ENCODE measurements at places on chromosomes 7 and 10.

DNA sequence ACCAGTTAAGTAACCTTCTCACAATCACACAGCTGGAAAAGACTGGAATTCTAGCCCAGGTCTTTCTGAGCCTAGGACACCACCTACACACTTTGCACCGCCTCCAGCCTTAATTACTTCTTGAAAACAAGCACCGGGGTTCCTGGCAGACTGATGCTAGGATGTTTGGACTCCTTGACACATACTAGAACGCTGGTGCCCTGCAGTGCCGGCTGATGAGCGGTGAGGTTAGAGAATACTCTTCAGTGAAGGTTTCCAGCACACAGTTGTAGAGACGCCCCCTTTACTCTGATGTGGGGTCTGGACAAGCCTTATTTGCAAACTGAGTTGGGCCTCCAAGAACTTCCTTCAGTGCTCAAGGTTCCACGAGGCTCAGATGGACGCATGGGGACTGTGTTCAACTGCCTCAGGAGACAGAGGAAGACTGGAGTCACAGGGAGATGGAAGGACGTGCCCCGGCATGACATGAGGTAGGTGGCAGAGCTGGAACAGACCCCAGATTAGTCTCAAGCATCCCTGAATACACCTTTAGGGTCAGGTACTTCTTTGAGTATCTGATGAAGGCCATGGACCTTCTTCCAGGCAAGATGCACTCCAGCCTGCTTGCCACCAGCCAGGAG is 89.6 kb downstream of the COBL start:
- no peak for DNase-seq

- no peak for DNase-seq
Measured at GRCh38 chr10:123906884-123907652, 15.5 kb upstream of the CPXM2 start.

- DNase-seq: no peak
Measured at GRCh38 chr10:76950354-76950753, 687.3 kb downstream of the KCNMA1 start.

- DNase-seq: no peak
Measured at GRCh38 chr10:100340948-100341847, 5.8 kb upstream of the SCD start.

DNA sequence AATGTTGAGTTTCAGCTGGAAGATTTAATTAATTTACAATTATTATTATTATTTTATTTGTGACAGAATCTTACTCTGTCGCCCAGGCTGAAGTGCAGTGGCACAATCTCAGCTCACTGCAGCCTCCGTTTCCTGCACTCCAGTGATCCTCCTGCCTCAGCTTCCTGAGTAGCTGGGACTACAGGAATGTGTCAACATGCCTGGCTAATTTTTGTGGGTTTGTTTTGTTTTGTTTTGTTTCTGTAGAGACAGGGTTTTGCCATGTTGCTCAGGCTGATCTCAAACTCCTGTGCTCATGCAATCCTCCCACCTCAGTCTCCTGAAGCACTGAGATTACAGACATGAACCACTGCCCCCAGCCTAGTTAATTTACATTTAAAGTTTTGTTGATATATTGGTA is 93.8 kb upstream of the MEOX2 start:
- DNase-seq: no peak

DNA sequence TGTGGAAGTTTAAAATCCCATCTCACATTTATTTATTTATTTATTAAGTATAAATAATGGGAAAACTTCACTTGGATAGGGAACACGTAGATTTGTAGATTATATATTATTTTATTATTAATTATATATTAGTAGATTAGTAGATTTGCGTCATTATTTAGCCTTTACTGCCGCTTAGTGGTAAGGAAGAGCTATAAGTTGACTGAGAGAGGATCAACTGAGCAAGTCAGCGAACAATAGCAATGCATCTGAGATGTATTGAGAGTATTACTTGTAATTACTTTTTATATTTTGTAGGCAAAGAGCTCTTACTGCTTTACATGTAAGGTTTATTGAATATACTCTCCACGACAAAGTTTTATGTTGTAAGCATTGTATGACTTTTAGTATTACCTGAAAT is 244.5 kb upstream of the ANKRD30A start:
- DNase-seq: no peak

DNA sequence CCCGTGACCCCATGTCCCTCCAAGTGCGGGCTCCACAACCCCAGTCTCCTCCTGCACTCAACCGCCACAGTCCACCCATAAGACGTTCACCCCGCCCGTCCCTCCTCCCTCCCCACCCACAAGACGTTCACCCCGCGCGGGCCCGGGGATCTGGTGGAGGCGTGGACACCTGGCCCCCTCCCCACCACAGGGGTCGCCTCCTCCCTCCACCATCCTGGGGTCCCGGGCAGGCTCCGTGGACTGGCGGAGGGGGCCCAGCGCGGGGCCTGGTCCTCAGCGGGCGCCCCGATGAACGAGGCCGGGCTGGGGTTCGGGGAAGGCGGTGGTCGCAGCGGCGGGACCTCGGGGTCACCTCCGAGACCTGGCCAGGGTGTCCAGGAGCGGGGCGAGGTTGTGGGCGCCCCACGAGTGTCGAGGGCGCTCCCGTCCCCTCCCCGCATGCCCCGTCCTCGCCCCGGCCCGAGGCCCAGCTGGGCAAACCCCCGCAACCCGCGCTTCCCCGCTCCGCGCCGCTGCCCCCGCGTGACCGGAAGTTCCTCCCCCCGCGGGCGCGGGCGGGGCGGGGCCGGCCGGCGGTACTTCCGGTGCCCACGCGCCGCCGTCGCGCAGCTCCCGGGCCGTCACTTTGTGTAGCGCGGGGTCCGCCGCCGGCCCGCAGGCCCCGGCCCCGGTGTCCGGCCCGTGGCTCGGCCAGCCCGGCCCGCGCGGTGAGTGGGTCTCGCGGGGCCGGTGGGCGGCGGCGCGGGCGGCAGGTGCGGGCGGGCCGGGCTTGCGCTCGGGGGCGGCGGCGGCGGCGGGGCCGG is at the start of gene ZNF316:
TSS of gene ZNF316 (plus strand) at position 578 of the 803 bp plus-strand sequence. CDS start 5,092 bp downstream, outside the sequence.
- peak; percentile 37 for DNase-seq

DNA sequence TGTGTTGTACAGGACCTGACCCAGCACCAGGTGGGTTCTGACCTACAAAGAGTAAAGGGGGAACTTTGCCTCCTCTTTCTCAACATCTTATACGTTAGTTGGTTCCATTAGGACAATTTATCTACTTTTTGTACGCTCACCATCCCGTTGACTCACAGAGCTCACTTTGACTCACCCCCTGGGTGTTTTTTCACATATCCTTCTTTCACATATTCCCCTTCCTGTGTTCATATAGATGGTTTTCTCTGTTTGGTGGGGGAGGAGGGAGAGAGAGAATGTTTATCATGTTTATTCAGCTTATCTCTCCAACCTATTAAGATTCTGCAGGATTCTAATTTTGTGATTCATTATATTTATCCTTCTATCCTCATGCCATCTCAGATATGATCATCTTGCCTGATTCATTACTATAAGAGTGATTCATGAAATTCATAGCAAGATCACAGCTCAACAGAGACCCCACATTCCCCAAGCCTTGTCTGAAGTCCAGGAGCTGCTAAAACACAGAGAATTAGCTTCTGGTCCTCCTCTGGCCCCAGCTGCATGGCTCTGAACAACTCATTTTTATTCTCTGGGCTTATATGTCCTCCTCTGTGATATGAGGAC is 37.2 kb downstream of the PRSS2 start:
- DNase-seq: no peak

DNA sequence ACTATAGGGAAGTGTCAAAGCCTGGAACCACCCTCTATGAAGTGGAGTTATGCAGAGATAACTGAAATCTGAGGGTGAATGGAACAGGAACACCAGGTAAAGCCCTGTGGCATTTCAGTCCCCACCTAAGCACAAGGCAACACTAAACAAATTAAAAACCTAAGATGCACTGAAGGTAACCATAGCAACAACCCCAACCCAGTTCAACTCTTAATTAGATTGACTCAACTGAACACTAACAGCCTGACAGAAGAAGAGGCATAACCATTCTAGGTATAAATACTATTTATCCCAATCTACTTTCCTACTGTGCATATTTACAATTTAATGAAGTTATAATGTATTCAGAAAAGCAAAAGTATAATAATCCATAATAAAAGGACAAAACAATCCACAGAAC is 9.2 kb upstream of the GIMAP5 start:
- no peak for DNase-seq

DNA sequence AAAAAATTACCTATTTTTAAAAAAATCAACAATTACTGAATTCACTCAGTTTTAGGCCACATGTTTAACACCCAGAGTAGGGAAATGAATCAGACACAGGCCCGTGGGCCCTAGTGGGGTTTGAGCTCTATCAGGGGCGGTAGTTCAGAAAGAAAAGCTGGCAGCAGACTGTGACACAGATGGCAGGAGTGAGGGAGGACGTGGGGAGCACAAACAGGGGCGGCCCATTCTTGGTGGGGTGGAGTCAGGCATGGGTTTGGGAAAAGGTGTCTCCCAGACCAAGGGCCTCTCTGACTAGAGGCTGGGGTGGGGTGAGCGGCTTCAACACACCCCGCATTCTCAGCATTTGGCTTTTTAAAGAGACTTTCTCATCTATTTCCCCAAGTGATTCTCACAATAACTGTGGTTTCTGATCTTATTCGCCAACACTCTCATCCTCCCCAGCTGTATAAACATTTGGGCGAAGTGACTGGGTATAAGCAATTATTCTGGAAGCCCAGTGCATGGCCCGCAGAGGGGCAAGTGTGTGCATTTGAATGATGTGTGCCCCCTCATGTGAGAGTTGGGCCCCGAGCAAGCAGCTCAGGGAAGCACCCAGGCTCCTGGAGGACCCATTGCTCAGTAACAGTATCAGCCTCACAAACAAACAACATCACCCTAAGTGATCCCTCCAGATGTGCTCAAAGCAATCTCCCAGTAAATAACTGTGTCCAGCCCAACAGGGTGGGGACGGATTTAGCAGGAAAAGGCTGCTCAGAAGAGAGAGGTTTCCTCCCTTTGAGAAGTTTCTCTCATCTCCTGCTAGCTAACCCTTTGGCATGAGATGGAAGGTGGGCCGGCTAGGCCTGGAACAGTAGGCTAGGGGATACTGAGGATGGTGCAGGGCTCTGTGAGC is 437.6 kb upstream of the ZMIZ1 start:
- no peak for DNase-seq
